T-cell (primary cell): ENCODE measurements at places on chromosomes 12 and 14.

DNA sequence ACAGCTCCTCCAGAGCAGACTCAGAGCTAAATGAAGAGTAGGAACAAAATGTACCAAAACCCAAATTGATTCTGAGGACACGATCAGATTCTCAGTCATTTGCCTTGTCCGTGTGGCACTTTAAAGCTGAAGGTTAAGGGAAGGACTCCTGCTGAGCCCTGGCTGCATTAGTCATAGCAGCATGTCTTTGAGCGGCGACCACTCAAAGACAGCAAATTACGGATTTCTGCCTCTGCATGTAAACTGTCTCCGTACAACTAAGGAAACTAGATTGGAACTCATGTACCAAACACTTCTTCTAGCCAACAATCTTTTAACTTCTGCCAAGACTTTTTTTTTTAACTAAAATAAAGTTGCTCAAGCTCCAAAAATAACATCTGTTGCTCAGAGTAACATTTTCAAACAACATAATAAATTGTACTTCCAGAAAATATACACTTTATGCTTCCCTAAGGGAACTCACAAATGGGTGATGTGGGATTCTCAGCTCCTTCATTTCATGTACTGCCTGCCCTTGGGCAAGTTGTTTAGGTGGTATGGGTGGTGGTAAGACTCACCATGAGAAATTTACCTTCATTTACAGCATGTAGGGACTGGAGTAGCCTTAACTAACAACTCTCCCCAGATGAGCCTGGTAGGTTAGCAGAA, 56.1 kb downstream of the RERG start:
- no peak for DNase-seq

- DNase-seq = no peak
Measured at GRCh38 chr14:63421226-63421625, 102.5 kb upstream of the GPHB5 start.

DNA sequence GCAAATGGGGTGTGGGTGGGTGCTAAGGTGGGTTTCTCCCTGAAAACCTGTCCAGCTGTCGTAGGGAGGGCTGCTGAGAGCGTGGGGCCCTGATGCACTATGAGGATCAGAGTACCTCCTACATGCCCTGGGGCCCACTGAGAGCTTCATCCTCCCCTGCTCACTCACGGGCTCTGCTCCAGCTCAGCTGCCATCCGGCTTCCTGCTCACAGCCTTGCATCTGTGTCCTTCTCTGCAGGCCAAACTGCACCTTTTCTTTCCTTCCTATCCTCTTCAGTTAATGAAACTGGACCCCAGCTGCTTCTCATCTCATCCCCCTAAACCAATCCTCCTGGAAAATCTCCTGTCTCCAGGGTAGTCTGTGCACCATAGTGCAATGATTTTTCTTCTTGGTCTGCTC, 22.2 kb upstream of the GPRC5D start:
- no peak for DNase-seq

DNA sequence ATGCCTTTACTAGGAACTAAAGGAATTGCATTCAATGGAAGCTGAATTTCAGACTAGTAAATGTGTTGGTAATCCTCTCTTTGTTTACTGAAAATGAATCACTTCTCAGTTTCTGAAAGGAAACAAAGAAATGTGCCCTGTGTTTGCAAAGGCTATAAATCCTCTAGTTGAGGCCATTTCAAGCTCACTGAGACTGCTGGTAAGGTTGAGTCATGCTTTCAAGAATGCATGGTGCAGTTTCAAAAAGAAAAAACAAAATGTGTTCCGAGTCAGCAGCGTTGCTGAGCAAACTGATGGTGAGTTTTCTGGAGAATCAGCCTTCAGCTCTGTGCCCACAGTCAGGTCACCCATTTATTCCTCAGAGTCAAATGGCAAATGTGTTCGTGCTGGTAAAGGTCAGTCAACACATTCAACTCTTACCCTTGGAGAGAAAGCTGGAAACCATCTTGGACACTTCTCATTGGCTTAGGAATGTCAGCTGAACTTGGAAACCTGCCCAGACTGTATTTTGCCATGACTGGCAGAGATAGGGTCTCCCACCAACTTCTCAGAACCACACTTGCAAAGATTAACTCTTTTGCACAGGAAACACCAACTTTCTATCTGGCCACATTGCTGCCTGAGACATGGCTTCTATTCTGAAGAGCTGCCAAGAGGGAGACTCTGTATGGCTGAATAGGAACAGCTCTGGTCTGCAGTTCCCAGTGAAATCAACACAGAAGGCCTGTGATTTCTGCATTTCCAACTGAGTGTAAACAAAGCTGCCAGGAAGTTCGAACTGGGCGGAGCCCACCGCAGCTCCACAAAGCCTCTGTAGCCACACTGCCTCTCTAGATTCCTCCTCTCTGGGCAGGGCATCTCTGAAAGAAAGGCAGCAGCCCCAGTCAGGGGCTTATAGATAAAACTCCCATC, 484.4 kb downstream of the ATP23 start:
- no peak for DNase-seq

DNA sequence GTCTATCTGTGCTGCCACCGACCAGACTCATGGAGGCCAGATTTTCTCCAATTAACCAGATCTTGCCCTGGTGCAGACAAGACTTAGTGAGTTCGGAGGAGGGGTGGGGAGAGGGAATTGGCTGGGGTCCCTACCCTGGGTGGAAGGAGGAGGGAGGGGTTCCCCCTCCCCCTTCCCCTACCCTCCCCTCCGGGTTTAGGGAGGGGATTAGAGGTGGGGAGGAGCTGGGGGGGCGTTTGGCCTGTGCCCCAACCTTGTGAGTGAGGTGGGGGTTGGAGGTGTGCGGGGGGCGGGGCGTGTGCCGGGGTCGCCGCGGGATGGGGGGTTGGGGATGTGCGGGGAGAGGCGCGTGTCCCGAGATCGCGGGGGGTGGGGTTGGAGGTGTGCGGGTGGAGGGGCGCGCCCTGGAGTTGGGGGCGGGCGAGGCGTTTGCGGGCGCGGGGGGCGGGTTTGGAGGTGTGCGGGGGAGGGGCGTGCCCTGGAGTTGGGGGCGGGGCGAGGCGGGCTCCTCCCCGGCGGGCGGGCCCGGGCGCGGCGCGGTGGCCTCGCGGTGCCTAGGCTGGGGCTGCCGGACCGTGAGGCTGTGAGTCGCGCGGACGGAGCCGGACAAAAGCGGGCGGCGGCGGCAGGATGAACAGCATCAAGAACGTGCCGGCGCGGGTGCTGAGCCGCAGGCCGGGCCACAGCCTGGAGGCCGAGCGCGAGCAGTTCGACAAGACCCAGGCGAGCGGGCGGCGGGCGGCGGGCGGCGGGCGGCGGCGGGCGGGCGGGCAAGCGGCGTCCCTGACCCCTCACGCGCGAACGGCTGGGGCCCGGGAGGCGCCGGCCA, at the start of gene HIP1R:
TSS of gene HIP1R (plus strand) at position 537 of the 829 bp plus-strand sequence. CDS start at position 631, 94 bp downstream.
- DNase-seq = peak; percentile 45
